Caco-2 (cell line): ENCODE measurements at places on chromosomes 2 and 18.

DNA sequence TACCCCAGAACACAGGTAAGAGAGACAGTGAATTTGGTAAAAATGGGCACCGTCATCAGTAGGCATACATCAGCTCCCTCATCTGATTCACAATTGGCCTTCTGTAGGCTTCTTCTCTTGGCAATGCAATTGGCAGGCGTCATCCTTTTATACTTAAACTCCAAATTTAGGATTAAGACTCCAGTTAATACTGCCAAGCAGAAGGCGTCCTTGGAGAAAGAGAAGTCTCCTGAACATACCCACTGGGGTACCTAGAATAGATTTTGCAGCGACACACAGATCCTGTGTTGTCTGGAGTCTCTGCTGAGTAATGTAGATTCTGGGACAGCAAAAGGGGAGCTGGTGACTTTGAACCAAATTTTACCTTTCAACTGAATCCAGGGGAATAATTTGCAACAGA is 592 bp upstream of the METAP1D start:
- no peak for DNase-seq

- no peak for DNase-seq
Measured at GRCh38 chr18:54948350-54948837, 10.9 kb downstream of the CCDC68 start.

- DNase-seq: no peak
Measured at GRCh38 chr2:109460553-109461324, 153.0 kb downstream of the SEPTIN10 start.

GRCh38 chr18:21826641-21827302 is 86.2 kb downstream of the MIB1 start:
- no peak for DNase-seq

- DNase-seq: peak; percentile 13
Measured at GRCh38 chr18:48662011-48662661, 123.3 kb downstream of the CTIF start.

- DNase-seq: no peak
Measured at GRCh38 chr2:144211826-144212225, 308.1 kb downstream of the ZEB2 start.

GRCh38 chr2:85672456-85672855 is 4.5 kb upstream of the SFTPB start:
- peak; percentile 6 for DNase-seq

- DNase-seq: no peak
Measured at GRCh38 chr2:9693196-9693491, 62.3 kb upstream of the YWHAQ start.

GRCh38 chr2:201977651-201978050 is 56.0 kb upstream of the FZD7 start:
- DNase-seq: no peak

DNA sequence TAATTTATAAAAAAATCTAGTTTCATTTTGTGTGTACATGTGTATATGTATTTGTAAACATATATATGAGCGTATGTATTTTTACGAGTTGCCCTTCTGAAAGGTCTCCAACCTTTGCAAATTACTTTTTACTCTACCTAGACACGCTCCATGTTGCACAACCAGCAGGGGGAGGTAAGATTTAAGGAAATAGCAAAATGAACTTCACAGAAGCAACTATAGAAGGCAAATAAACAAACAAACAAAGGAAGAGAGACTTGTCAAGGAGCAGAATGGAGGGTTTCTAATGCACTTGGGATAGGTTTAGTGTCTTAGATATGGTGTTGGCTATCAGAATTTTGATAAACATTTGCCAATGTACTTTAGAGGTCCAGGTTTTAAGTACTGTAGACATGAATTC is 820.5 kb upstream of the POU3F3 start:
- DNase-seq: no peak

DNA sequence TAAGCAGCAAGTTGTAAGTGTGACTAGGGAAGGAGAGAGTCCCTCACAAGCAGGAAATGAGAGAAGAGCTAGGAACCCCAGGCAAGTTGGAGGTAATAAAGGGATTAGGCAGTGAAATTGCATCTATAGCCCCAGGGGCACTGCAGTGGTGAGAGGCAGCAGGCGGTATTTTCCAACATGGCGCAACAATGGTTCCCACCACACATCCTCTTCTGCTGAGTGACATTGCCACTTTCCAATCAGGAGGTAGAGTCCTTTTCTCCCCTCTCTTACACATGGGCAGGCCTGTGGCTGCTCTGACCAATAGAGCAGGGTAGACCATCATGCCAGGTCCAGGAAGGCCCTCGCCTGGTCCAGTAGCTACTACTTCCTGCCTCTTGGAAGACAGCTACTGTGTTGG is 86.6 kb downstream of the DNER start:
- no peak for DNase-seq

- DNase-seq: no peak
Measured at GRCh38 chr2:66521291-66521922, 86.5 kb downstream of the MEIS1 start.

- no peak for DNase-seq
Measured at GRCh38 chr2:227765788-227766372, 20.2 kb downstream of the SCYGR8 start.

DNA sequence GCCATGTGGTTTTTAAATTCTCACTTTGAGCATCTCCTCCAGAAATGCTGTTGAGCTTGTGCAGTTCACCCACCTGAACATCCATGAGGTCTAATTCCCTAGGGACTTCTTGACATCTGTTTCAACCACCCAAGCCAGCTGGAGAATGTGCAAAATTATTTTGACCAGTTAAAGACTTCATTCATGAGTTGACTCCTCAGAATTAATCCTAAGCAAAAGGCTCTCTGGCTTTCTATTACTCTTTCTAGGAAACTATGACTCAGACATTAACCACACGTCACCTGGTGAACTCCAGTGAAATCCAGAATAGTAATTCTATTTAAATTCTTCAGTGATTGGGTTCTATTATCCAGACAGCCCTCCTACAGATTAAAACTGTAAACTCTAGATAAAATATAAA is 247.5 kb downstream of the NBAS start:
- no peak for DNase-seq

- no peak for DNase-seq
Measured at GRCh38 chr18:25875551-25876240, 214.7 kb downstream of the SS18 start.

- DNase-seq: no peak
Measured at GRCh38 chr18:2918761-2919550, 72.2 kb downstream of the EMILIN2 start.

DNA sequence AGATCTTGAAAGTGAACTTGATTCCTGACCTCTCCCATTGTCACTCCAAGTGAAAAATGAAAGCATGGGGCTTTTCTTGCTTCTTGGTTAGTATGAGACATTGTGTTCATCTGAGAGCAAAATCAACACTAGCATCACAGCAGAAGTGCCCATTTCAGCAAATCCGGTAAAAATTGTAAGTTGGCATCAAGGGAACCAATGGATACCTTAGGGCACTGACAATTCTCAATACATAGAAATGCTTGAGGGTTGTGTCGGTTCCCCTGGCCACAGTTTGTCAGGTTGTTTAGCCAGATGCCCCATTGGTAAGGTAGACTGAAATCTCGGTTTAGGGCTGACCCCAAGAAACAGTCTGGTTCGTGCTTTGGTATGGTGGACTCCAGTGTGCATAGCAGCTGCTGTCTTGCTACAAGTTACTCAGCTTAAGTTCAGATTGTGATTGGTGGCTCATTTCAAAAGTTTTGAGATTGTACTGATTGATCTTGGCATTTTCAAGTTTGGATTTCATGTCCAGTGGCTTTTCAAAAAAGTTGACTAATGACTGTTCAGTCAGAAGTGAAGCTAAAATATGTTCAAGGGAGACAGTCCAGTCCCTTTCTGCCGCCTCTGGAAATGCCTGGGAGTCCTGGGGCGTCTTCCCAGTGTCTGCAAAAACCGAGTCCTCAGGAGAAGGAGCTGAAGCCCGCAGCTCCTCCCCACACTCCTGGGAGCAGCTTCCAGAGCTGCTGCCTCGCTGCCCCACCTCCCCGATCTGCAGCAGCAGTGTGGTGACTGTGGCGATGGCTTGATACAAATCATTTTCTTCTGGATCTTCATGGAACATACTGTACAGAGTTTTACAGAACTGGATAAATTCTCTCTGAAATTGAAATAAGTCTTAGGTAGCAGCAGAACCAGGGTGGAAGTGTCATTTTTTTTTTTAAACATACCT is 5.6 kb downstream of the RPL31 start:
- no peak for DNase-seq

DNA sequence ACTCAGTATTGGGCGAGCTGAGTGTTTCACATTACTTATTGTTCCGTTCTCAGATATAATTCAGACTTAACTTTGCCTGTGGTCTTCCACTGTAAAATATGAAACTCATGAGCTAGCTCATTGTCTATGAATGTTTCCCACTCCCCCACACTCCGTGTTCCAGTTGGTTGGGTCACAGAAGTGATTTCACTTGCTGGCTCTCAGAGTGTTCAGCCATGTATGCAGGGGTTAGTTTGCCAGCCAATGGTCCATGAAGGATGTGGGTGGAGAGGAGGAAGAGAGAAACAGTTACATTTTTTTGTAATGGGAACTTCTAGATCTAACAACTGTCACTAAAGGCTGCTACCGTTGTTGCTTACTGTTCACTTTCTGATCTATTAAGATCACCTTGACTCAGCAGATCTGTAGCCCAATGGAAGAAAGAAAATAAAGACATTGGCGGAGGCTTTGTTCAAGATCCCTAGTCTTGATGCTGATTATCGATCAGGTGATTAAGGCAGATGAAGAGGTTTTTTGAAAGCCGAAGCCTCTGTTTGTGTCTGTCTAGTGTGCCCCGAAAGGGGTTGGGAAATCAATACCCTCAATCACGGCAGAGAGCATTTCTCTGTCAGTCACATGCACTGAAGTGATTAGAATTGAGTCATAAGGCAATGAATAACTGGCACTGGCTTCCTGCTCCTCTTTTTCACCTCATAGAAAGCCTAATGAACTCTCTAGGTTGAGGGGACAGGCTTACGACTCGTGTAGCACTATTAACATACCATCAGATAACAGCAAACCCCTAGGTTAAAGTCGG is 279.7 kb upstream of the FIGN start:
- no peak for DNase-seq

- DNase-seq: no peak
Measured at GRCh38 chr2:231632559-231633142, 40.0 kb downstream of the TEX44 start.

GRCh38 chr2:181196401-181196800 is 216.0 kb downstream of the UBE2E3 start:
- DNase-seq: no peak

DNA sequence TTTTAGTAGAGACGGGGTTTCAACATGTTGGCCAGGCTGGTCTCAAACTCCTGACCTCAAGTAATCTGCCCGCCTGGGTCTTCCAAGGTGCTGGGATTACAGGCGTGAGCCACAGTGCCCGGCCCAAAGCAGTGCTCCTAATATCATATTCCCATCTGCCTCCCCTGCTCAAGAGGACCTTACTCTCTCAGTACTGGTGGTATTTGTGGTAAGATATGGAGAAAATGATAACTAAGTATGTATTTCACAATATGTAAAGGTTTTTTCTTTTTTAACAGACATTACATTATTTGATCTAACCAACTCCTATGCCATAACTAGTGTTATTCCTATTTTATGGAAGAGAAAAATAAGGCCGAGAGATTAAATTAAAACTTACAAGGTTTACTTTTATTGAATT is 201.0 kb downstream of the CAMKMT start:
- DNase-seq: no peak

DNA sequence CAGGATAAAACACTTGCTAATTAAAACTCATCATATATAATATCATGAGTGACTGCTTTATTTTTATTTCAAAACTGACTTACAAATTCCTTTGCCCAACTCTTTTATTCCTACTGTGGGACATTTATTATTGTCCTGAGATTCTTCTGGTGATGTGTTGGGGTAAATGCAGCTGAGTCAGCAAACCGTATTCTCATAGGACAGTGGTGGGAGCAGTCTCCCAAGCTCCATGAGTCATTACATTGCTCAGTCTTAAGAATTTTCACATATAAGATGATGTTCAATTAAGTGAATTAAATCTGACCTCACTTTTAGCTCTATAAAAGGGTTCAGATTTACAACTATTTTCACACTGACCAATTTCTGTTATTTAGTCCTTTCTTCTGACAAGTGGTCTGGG is 1530.7 kb downstream of the LRP1B start:
- DNase-seq: no peak

GRCh38 chr18:62763101-62763521 is 47.8 kb downstream of the PHLPP1 start:
- DNase-seq: no peak

- peak; percentile 16 for DNase-seq
Measured at GRCh38 chr18:30987467-30988241, 54.9 kb downstream of the DSC3 start.

GRCh38 chr2:120105360-120105759 is 92.5 kb downstream of the EPB41L5 start:
- no peak for DNase-seq

- DNase-seq: no peak
Measured at GRCh38 chr2:108923736-108924579, 65.1 kb downstream of the EDAR start.

- no peak for DNase-seq
Measured at GRCh38 chr2:236665572-236666118, 96.0 kb downstream of the ACKR3 start.

GRCh38 chr2:83579507-83579906 is 879.6 kb downstream of the SUCLG1 start:
- DNase-seq: no peak
